ENCODE measurements at places on chromosomes 7 and 10. TPM values are rescaled to one million over a fixed set of nuclear protein-coding genes. Genes with fewer than 3 reads are reported as not detected.

FAM237B gene
- not detected for polyA plus RNA-seq

MICALL2 gene
- not detected for polyA plus RNA-seq

ADCY1 gene
- not detected for polyA plus RNA-seq

CALML5 gene
- not detected for polyA plus RNA-seq

GDF2 gene
- polyA plus RNA-seq = not detected

GJD4 gene
- polyA plus RNA-seq = not detected

ZNF804B gene
- not detected for polyA plus RNA-seq
